ENCODE measurements at places on chromosomes 5 and 9. TPM values are rescaled to one million over a fixed set of nuclear protein-coding genes. Genes with fewer than 3 reads are reported as not detected.
A peak's percentile ranks its signal among the peaks of the same experiment; 100 is the strongest.

- DNase-seq = no peak
- H3K27me3 ChIP-seq = no peaks in the 10 kb centered on the region
- H3K4me3 ChIP-seq = no peak overlapping the region
- H3K4me1 ChIP-seq = no peaks in the 10 kb centered on the region
- no peaks in the 10 kb centered on the region for H3K36me3 ChIP-seq
These were observed 39.9 kb downstream of the MVB12B start for GRCh38 chr9:126366366-126367011.

- no peaks in the 10 kb centered on the region for H3K4me1 ChIP-seq
- H3K4me3 ChIP-seq = no peak overlapping the region
- DNase-seq = no peak
- peaks cover 4% of the 10 kb centered on the region for H3K36me3 ChIP-seq
These were observed 20.0 kb downstream of the KIAA1191 start for GRCh38 chr5:176341325-176342157.

The MED27 gene
- 16.8 TPM for total RNA-seq

DNA sequence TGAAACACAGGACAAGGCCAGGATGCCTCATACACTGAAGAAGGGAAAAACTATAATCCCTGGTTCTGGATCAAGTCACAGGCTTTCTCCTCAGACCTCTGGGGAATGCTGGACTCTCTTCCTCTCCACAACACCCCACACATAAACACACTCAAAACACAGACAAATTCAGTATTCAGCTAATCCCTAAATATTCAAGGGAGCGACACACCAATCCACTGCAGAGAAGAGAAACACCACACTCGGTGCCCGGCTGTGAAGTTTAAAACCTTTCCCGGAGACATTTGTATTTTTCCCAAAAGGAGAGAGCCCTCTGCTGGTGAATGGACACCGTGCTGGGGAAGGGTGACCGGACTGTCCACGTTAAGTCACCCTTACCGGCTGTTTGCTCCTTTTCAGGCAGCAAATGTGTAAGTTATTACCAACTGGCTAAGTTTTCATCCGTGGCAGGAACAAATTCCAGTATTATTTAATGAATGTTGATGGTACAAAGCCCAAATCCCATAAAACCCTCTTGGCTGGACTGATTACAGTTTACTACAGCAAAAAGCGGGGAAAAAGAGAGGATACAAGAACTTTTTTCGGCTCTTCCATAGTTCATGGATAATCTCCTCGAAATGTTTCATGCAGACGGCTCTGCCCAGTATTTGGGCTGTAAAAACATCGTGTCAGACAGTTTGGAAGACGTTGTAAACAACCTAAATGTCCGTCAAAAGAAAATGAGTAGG lies 130.9 kb upstream of the SLC30A5 start:
- peak; percentile 62 for DNase-seq
- no peaks in the 10 kb centered on the region for H3K36me3 ChIP-seq
- H3K27me3 ChIP-seq = no peaks in the 10 kb centered on the region
- H3K4me1 ChIP-seq = no peaks in the 10 kb centered on the region

GRCh38 chr9:121319383-121319780 lies 50.7 kb downstream of the STOM start:
- H3K27ac ChIP-seq = peak overlapping the region; percentile 65
- no peaks in the 10 kb centered on the region for H3K36me3 ChIP-seq
- no peak overlapping the region for H3K4me3 ChIP-seq
- H3K4me1 ChIP-seq = no peaks in the 10 kb centered on the region
- no peaks in the 10 kb centered on the region for H3K27me3 ChIP-seq
- no peak for DNase-seq

The TMOD1 gene
- 24.5 TPM for total RNA-seq

The FBN2 gene
- total RNA-seq = 0.84 TPM

The TMEM245 gene
- total RNA-seq = 60.1 TPM

The FAM221B gene
- total RNA-seq = not detected

DNA sequence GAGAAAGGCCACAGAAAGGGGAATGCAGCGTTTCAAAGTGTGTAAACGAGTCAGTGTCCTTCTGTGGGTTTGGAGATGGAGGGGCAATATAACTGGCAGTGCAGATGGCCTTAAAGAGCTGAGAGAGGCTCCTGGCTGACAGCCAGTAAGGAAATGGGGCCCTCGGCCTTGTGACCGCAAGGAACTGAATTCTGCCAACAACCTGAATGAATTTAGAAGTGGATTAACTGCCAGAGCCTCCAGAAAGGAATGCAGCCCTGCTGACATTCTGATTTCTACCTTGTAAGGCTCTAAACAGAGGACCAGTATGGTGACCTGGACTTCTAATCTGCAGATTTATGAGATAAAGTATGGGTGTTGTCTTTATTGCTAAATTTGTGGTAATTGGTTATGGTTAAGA lies 17.5 kb upstream of the NREP start:
- H3K27ac ChIP-seq = no peak overlapping the region
- H3K4me1 ChIP-seq = peaks cover under 1% of the 10 kb centered on the region
- peak; percentile 68 for DNase-seq
- no peaks in the 10 kb centered on the region for H3K27me3 ChIP-seq

DNA sequence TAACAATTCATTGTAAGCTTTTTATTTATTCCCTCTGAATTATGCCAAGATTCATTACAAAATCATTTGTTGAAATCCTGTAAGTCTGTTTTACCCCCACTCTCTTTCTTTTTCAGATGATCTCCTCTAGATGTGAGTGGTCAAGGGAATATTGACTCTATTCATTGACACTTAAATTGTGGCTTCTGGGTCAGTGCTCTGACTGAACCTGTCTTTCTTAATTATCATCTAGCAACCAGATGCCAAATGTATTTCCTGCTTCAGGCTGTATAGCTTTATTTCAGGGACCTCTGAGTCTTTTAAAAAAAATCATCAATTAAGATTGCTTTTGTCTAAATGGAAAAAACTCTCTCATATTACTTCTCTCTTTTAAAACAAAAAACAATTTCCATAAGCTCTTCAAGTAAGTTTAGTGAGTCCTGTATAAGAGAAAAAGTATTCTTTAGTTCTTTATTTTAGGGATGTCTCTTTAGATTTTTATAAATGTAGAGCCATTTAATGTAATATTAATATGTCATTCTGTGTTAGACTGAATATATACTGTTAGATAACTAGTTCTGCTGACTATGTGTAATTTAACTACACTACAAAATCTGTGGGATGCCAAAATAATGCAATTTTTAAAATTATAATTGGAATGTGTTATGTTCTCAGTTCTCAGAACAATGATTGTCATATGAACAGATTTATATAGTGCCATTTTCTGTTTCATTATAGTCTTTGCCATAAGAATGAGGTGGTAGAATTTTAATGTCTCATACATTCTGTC lies 645.8 kb upstream of the EDIL3 start:
- no peaks in the 10 kb centered on the region for H3K4me1 ChIP-seq
- no peaks in the 10 kb centered on the region for H3K36me3 ChIP-seq
- H3K4me3 ChIP-seq = no peak overlapping the region
- DNase-seq = no peak
- H3K27me3 ChIP-seq = no peaks in the 10 kb centered on the region

The TPPP gene
- total RNA-seq = 5.6 TPM

All from aorta (tissue), 5 donors.